Osteoblast (primary cell): ENCODE measurements at places on chromosomes 13 and 19. TPM values are rescaled to one million over a fixed set of nuclear protein-coding genes. Genes with fewer than 3 reads are reported as not detected.
A peak's percentile ranks its signal among the peaks of the same experiment; 100 is the strongest.

ZNF709 gene
- 5.0 and 5.1 TPM in 2 replicates for total RNA-seq

BST2 gene
- 10.1 and 13.8 TPM in 2 replicates for total RNA-seq

ZNF253 gene
- total RNA-seq, result 4.0 and 5.0 TPM in 2 replicates

CFD gene
- 8.3 and 19.9 TPM in 2 replicates for total RNA-seq

GRCh38 chr13:106311004-106311403, 224.5 kb downstream of the EFNB2 start:
- DNase-seq, result no peak

GRCh38 chr13:31955101-31955500, 76.5 kb upstream of the FRY start:
- DNase-seq, result no peak

DNA sequence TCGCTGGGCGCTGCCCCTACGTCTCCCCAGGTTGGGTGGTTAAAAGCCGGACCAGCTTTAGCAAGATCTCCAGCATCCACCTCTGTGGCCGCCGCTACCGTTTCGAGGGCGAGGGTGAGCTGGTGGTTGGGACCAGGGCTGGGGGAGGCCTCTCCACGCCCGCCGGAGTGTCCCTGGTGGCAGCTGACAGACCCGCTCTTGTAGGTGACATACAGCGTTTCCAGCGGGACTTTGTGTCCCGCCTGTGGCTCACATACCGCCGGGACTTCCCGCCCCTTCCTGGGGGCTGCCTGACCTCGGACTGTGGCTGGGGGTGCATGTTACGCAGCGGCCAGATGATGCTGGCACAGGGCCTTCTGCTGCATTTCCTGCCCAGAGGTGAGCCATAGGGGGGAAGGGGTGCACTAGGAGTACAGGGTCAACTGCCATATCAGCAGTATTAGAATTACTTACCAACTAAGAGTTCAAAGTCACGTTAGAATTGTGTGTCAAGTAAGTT, 1.1 kb downstream of the ATG4D start:
- DNase-seq, result peak; percentile 66

DNA sequence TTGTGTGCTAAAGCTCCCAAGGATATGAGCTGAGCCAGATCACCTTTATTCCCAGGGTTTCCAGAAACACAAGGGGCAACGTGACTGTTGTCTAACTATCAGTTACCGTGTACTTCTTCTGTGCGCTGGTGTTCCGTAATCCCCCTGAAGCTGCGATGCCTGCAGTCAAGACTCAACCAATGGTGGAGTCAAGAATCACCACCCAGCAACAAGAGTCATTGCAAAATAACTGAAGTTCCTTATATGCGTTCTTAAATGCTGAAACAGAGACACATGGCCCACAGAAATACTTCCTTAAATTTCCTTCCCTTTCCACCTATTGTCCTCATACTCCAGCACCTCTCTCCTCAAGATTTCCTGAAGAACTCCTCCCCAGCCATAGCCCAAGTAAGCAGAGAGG, 200.2 kb downstream of the KATNAL1 start:
- no peak for DNase-seq

DNA sequence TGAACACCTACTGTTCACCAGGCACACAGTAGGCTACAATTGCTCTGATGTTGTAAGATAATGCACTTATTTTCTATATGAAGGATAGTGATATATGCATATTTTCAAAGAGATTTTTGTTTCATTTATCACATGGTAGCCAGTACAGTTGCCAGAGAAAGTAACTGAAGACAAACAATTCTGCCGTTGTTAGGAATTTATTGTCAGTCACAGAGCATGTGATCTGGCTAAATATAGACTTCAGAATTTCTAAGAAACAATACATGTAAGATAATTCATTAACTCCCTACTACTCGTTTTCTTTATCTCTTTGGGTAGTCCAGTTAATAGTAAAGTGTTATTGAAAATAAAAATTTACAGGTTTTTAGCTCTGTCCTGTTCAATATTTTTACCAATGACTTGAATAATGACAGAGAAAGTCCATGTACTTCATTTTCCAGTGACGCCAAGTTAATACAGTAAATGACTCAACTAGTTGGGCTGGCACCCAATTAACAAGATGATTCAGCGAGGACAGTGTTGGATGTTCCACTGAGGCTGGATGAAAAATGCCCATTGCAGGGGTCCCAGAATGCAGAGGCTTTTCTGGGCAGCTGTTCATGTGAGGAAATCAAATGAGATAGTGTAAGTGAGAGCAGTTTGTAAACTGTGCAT, 35.6 kb downstream of the GJA3 start:
- DNase-seq, result peak; percentile 90

DNA sequence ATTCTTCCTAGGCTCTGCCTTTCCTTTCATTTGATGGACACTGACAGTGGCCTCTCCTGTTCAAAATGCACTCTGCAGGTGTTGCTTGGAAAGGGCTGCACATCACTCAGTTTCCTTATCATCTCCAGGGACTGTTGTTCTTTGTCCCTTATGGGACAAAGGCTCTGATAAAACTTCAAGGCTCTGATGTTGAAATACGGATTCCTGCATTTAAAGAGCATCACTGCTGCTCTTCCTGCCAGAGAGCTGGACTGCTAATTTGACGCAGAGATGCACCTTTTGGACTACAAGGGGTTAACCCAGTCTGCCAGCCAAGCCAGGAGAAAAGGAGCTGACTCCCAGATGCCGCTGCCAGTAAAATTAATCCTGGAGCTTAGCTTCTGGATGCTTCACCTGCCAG, 952.1 kb downstream of the DIAPH3 start:
- no peak for DNase-seq

DNA sequence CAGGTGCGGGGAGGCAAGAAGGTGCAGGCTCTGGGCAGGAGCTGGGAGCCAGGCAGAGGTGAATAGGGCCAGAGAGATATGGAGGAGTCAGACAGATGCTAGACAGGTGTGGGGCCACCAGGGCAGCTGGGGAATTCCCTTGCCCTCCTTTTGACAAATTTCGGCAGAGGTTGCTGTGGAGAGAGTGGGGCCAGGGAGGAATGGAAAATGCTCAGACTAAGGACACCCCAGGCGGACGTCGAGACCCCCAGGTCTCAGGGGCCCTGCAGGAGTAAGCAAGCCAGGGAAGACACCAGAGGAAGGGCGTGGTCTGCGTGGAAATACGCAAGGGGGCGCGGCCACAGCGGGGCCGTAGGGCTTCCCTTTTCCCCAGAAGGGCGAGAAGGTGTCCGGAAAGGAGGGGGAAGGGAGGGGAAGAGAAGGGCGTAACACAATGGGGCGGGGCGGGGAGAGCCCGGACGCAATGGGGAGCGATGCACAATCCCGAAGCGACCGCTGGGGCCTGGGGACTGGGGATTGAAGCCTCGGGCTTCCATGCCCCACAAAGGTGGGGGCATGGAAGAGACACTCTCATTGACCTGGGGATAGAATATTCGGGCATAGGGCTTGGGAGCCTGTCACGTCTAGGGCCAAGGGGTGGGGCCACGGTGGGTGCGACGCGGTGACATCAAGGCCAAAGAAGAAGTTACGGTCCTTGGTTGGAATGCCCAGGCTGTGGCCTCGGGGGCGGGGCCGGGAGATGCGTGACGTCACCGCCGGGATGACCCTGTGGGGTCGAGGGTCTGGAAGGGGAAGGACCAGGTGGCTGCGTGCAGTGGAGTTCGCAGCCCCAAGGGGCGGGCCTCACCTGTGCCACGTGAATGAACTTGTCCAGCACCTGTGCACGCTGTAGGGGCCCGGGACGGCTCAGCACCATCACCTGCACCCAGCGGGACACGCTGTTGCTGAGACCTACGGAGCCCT, 8.2 kb downstream of the RASGRP4 start:
- DNase-seq, result peak; percentile 58

DNA sequence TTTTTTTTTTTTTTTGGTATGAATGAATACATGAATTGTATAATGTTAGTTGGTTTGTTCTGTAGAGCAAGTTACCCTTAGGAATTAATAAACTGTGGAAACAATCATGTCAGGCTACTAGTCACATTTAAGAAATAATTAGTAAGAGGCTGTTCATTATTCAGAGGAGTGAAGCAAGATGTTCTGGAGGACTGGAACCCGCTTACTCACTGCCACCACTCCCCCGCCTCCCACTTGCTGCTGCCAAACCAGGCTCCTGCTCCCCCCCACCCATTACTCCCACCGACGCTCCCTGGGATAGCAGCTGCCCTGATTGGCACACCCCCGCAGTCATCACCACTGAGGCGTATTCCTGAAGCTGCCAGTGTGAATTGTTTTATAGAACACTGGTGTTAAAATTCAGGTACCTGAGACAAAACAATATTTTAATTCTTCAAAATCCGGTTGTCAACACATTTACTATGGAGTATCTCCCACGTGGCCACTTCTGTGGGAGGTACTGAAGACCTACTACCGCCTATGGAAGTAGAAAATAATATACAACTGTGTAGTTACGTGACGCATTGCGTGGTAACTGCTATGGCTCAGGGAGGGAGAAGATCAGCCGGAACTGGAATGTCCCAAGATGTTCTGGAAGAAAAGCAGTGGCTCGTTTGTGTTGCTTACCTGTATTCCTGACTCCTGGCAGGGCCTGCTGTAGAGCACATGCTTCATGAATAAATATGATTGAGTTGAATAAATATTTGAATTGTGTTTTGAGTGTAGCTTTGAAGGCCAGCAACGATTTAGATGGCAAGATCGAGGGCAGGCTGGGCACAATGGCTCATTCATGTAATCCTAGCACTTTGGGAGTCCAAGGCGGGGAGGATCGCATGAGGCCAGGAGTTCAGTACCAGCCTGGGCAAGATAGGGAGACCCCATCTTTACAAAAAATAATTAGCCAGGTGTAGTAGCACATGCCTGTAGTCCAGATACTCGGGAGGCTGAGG, 1.7 kb downstream of the DPY19L3 start:
- peak; percentile 64 for DNase-seq

GRCh38 chr19:49390929-49391359, 2.9 kb downstream of the KASH5 start:
- peak; percentile 84 for DNase-seq

DNA sequence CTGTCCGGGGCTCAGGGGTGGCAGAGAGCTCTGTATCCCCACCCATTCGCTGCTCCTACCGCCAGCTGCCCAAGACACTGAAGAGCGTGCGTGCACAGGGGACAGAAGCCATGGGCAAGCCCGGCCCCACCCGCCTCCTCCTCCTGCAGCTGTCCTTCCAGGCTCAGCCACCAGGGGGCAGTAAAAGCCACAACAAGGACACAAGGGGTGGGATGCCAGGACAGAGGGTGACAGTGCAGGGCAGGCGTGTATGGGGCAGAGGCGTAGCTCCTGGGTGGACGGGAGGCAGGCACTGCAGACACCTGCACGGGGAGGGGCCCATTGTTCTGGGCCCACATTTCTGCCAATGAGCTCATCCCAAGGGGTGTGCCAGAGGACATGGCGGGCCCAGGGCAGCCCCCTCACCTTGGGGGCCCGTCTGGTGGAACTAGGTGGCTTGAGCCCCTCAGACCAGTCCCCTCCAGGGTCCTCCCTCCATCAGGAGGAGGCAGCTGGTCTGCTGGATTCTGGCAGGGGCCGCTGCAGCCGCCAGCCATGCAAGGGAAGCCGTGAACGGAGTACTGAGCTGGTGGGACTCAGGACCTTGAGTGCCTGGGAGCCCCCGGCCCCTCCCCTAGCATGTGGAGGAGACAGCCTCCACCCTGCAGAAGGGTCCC, 61.2 kb downstream of the MLLT1 start:
- peak; percentile 100 for DNase-seq

DNA sequence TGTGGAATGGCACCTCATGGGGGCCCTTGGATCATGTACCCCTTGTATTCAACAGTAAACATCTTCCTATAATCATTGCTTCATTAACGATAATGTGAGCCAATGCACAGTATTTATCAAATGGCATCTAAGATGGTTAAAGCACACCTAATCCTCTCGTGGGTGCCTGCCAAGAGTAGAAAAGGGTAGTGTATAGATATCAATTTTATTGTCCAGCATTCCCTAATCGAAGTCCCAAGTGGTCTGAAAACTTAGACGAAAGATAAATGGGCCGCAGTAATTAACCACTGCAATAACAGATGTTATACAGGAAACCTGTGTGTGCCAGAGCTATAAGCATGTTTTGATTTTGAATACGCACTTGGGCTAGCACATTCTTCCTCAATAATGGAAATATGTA, 667 bp upstream of the MBNL2 start:
- no peak for DNase-seq

DNA sequence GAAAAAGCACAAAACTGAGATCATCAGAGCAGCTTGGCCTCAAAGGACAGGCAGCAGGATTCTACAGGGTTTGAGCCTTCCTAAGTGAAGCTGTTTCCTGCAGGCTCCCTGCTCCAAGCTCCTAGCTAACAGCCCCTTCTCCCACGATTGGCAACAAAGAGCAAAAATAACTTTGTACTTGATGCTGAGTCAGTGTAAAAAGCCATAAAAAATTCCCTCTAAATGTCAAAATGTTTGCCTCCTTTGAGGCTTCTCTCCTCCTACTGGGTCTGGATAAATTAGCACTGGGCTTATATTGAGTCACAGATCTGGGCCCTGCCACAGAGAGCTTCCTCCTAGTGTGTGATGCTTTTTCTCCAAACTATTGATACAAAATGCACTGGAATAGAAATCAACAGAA, 153.3 kb downstream of the TNFRSF19 start:
- peak; percentile 89 for DNase-seq

DNA sequence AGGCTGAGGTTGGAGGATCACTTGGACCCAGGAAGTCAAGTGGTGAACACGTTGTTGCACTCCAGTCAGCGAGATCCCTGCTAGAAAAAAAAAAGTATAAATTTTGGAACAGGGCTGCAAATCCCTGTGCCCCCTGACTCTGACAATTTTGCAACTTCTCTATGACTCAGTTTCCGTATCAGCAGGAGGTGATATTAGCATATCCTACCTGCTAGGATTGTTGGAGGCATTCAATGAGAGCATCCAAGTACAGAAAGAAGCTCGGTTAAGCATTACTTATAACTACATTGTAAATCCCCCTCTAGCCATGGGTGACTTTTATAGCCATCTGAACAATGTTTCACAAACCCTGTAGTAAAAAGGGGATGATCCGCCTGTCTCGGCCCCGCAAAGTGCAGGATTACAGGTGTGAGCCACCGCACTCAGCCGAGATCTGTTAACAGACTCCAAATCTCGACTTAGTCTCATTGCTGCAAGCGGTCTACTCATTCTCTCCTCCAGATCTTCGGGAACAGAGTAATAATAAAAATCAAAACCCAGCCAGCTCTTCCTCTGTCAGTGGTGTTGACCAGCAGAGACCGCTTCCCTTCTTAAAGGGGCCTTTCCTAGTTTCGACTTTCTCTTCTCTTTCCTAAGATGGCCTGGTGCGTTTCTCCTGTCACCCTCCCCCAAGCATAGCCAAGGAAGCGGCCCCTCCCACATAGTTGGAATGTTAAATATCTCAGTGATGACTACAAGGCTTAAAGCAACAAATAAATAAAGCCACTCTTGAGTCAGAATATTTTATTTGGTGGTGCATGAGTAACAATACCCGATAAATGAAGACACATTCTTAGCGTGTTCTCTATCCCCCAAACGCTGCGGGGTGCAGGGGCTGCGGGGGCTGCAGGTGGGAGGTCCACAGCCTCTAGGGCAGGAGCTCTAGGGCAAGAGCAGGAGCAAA, 10.3 kb upstream of the BICRA start:
- peak; percentile 94 for DNase-seq

GRCh38 chr19:44794610-44795009, 14.3 kb upstream of the BCAM start:
- peak; percentile 47 for DNase-seq
